ENCODE measurements at places on chromosomes 4 and X.

DNA sequence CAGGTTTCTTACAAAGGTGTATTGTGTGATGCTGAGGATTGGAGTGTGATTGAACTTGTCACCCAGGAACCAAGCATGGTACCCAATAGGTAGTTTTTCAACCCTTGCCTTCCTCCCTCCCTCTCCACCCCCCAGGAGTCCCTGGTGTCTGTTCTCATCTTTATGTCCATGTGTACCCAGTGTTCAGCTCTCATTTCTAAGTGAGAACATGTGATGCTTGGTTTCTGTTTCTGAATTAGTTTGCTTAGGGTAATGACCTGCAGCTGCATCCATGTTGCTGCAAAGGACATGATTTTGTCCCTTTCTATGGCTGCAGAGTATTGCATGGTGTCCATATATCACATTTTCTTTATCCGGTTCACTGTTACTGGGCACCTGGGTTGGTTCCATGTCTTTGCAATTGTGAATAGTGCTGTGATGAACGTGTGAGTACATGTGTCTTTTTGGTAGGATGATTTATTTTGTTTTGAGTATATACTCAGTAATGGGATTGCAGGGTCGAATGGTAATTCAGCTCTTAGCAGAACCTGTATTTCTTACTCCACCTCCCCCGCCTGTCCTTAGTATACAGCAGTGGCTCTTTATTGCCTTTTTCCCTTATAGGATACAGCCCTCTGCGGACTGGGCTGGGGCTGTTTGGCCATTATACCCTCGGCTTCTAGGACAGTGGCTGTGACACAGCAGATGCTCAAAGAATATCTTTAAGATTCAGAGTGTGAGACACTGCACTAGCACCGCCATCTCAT, 145.4 kb downstream of the PTTG2 start:
- no peak for DNase-seq

- no peak for DNase-seq
Observed at GRCh38 chr4:151540728-151541388, 131.9 kb downstream of the FHIP1A start.

DNA sequence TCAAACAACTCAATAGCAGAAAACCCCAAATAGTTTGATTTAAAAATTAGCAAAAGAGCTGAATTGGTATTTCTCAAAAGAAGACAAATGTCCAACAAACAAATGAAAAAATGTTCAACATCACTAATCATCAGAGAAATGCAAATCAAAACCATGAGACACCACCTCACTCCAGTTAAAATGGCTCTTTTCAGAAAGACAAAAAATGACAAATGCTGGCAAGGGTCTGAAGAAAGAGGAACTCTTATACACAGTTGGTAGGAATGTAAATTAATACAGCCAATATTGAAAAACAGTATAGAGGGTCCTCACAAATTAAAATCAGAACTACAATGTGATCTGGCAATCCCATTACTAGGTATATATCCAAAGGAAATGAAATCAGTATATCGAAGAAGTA, 70.4 kb downstream of the FBXL5 start:
- DNase-seq, result no peak

DNA sequence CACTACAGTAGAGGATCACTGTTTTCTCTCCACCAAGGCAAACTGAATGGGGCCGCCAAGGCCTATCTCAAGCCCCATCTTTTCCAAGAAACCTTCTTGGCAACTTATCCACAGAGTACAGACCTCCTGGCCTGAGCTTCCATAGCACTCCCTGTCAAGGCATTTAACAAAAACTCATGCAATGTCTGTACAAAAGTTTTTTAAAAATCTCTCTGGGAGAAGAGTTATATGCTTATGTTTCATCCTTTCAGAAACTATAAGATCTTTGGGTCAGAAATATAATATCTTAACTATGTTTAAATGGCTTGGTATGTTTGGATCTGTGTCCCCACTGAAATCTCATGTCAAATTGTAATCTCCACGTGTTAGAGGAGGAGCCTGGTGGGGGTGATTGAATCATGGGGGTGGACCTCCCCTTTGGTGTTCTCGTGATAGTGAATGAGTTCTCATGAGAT, 13.6 kb downstream of the ADAMTS3 start:
- no peak for DNase-seq

DNA sequence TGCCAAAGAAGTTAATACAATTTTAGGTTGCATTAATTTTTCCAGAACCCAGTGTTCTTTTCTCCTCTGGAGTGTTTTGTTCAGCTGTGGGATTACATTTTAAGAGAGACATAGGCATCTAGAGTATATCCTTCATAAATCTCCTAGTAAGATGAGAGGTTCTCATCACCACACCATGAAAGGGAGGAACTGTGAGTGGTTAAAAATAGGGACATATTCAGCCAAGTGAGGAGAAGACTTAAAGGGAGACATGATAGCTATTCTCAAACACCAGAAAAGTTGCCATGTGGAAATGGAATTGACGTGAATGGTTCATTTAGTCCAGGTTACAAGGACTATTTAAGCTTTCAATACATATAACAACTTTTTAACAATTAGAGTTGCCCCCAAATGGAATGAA, 6.5 kb upstream of the MRPL1 start:
- DNase-seq, result no peak

GRCh38 chr4:138522366-138522765, 280.2 kb upstream of the SLC7A11 start:
- DNase-seq, result no peak

- DNase-seq, result peak; percentile 71
Observed at GRCh38 chr4:76198411-76199237, 15.0 kb downstream of the SCARB2 start.

GRCh38 chrX:34197946-34198345, 65.8 kb upstream of the FAM47A start:
- no peak for DNase-seq

DNA sequence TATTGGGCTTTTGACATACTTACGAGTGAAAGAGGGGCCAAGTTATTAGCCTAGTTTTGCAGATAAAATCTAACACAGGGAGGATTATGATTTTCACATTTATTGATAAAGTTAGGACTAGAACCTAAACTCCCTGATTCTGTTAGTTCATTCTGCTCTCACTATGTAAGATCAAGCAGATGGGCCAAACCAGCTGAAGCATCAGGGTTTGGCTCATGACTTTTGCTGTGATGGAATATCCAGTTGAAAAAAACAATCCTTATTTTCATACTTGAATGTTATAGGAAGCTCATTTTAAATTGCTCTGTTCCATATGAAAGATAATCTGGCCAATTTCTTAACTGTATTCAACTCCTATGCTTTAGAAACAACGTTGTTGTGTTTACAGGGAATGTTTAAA, 21.2 kb downstream of the SPRY1 start:
- DNase-seq, result no peak

- no peak for DNase-seq
Observed at GRCh38 chr4:45484740-45485139, 639.1 kb downstream of the GABRG1 start.

GRCh38 chr4:164027805-164028204, 533.3 kb downstream of the TMA16 start:
- DNase-seq, result no peak

Measured in skin of body (tissue), 3 donors.